ENCODE measurements at places on chromosomes 11 and 22.

DNA sequence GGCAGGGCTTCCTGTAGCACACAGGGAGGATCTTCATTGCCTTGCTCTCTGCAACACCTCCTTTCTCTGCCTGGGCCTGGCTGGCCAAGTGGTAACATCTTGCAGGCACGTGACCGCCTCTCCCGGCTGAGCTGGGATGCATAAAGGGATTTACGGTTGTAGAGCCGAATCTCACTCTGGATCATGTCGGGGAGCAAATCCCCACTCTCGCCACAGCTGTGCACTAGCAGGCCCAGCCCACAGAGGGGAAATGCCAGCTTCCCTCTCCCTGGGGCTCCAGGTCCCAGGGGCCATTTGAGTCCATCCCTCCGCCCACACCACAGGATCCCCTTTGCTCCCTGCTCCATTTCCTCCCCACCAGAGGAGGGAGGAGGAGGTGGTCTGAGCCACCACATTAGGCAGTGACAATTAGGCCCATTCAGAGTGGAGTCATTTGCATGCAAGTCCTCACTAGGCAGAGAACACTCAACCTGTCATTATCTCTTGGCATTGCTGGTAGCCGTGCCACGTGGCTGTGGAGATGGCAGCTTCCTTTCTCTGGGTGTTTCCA, 196.7 kb downstream of the DSCAML1 start:
- no peak for DNase-seq

GRCh38 chr11:66639066-66639813, 737 bp downstream of the RBM4 start:
- peak; percentile 14 for DNase-seq

- DNase-seq, result no peak
Measured at GRCh38 chr11:116814502-116814901, 8.6 kb downstream of the APOA4 start.

- no peak for DNase-seq
Measured at GRCh38 chr11:6332066-6332465, 11.8 kb upstream of the CAVIN3 start.

Data from HL-60 (cell line).